HFF-Myc (cell line): ENCODE measurements at places on chromosomes 16 and 17.
A peak's percentile ranks its signal among the peaks of the same experiment; 100 is the strongest.

GRCh38 chr17:55093353-55093752 lies 124.8 kb downstream of the STXBP4 start:
- DNase-seq = no peak

DNA sequence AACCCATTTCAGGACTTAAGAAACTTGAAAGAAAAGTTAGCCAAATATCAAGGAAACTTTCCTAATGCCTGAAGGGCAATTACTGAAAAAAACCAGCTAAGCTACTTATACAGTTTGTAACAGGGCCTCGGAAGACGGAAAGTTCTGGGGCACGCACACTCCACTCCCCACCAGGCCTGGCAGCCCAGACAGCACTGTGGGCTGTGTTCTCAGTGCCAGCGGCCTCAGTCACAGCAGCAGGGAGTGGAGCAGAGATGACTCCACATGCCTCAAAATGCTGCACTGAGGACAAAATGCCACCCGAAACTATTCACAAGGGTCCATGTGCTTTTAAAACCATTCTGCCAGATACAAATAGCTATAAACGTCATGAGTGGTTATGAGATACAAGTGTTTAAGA lies 6.3 kb upstream of the ECI1 start:
- no peak for DNase-seq

GRCh38 chr16:77442078-77442477 lies 7.2 kb upstream of the ADAMTS18 start:
- DNase-seq = no peak

DNA sequence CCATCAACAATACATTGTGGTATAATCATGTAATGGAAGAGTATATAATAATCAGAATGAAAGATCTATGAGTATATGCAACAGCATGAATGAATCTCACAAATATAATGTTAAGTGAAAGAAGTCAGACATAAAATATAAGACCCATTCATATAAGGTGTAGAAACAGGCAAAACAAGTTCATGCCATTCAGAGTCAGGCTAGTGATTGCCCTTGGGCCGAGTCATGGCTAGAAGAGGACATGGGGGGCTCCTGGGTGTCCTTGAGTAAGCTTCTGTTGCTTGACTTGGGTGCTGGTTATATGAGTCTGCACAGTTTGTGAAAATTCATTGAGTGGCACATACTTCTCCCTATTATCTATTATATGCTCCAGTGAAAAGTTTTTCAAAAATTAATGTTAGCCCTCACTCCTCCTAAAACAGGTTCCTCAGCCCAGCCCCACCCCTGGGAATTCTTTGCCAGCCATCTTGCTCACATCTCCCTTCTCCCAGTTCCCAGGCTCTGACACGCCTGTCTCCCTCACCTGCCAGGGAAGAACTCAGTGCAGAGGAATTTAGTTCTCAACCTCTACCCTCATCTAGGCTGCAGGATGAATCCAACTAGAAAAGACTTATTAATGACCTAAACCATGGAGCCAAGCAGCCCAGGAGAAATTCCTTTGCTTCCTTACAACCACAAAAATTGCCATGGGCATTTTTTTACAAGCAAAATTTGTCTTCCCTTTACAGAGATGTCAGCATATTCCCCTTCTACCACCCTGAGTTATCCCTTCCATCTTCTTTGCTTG lies 52.4 kb upstream of the NFAT5 start:
- peak; percentile 38 for DNase-seq

DNA sequence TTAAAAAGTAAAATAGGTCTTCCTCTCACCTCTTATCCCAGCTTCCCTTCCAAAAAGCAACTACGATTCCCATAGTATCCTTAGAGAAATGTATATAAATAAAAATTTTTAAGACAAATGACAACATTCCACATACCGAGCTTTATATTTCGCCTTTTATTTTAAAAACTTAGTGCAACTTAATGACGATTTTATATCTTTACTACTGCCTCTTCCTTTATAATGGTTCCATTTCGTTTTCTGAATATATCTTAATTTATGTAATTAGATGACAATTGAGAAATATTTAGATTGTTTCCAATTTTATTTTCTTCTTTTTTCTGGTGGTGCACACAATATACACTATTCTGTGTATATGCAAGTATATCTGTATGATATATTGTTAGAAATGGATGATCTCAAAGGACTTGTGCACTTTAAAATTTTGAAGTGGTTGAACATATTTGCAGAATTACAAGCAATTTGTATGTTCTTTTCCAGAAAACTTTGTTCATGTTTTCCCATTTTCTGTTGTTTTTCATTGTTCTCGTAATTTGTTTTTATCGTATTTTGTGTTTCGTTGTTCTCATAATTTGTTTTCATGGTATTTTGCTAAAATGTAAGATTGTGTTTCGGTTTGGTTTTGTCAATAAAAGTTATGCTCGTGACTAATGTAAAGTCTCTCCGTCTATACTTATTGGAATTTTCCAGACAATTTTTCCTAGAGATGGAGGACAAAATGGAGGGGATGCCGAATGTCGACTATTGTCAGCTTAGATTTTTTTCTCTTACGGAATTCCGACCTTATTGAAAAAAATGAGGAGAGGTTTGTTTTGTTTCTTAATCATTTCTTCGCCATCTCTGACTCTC lies 20.4 kb upstream of the HOXB13 start:
- no peak for DNase-seq
